NCI-H526 treated with DMSO at 0.1 percent for 48 hours (cell line): ENCODE measurements at places on chromosomes 13 and 19.
A peak's percentile ranks its signal among the peaks of the same experiment; 100 is the strongest.

DNA sequence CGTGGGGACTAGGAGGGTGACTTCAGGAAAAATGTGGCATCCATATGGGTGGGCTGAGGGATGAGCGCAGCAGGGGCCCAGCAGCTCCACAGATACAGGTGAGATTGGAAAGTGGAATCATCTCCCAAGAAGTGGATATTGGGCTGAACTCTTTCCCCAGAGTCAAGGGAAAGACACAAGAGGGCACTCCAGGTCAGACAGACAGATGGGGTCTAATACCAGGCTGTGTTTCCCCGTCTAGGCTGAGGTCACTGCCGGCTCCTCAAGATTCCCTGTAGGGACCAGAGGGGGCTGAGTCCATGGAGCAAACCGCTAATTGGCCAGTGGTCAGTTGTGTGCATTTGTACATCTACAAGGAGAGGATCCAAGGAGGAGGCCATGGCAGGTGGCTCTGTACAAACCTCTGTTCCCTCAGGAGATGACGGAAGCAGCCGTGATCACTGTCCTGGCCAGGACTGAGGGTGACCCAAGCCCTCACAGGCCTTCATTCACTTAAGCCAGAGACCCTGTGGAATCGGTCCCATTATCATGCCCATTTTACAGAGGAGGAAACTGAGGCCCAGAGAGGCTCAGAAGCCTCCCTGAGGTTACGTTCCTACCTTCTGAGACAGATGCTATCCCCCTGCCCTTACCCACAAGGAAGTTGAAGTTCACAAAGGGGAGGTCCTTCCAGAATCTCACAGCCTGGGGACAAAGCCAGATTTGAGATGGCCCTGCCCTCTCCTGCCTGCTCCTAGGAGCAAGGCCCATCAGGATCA, 14.9 kb upstream of the IGLON5 start:
- no peak for DNase-seq

DNA sequence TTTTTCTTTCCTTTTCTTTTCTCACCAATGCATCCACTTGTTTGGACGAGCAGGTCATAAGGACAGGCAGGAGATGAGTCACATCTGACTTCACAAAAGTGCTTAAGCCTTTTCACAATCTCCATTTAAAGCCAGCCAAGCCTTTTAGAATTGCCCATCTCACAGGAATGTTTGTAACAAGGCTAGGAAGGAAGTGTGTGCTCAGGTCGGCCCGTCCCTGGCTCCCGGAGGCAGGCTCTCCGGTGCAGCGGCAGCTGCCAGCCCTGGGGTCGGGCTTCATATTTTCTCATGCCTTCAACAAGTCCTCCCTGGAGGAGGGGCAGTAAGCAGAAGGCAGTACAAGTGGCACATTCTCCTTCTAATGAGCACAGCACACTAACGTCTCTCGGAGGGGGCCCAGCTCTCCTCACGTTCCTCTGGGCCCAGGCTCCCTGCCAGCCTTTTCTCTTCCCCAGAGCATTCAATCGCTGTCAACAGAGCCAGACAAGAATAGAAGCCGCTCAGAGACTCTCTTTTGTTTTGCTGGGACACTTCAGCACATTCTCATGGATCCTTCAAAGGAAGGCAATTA, 180.5 kb downstream of the COL4A1 start:
- no peak for DNase-seq

- DNase-seq = no peak
Measured at GRCh38 chr19:30118760-30119159, 176.7 kb downstream of the URI1 start.

DNA sequence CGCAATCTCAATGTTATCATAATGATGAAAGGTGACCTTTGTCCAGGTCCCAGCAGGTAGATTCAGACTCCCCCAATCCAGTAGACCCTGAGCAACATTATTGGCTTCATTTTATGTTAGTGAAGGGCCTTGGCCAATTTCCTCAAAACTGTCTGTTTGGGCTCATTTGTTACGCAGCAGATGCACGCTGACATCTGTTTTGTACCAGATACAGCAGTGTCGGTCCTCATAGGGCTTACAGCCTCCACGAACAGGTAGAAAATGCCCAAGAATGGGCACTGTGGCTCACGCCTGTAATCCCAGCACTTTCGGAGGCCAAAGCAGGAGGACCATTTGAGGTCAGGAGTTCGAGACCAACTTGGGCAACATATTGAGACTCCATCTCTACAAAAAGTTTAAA, 13.1 kb upstream of the NMRK2 start:
- no peak for DNase-seq

- DNase-seq = no peak
Measured at GRCh38 chr19:19176950-19177349, 6.9 kb upstream of the MEF2B start.

DNA sequence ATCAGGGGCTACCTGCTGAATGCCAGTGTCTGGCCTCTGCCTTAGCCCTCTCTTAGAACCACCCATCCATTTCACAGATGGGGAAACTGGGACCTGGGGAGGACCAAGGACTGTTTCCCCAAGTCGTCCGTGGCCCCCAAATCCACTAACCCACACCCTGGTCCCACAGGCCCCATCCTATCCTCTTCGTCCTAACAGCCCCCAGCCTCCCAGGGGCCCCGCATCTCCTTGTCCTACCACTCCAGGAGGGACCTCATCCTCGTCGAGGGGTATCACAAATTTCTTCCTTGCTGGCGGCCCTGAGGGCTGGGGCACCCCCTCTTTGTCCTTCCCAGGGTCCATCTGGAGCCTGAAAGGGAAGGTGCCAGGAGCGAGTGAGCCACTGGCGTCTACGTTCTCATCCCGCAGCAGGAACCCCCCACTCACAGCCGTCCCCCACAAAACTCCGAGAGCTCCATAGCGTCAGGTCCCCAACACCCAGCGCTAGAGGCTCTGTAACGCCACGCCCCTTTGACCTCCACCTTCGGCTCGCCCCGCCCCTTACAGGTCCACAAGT, 606 bp downstream of the ERCC1 start:
- no peak for DNase-seq

DNA sequence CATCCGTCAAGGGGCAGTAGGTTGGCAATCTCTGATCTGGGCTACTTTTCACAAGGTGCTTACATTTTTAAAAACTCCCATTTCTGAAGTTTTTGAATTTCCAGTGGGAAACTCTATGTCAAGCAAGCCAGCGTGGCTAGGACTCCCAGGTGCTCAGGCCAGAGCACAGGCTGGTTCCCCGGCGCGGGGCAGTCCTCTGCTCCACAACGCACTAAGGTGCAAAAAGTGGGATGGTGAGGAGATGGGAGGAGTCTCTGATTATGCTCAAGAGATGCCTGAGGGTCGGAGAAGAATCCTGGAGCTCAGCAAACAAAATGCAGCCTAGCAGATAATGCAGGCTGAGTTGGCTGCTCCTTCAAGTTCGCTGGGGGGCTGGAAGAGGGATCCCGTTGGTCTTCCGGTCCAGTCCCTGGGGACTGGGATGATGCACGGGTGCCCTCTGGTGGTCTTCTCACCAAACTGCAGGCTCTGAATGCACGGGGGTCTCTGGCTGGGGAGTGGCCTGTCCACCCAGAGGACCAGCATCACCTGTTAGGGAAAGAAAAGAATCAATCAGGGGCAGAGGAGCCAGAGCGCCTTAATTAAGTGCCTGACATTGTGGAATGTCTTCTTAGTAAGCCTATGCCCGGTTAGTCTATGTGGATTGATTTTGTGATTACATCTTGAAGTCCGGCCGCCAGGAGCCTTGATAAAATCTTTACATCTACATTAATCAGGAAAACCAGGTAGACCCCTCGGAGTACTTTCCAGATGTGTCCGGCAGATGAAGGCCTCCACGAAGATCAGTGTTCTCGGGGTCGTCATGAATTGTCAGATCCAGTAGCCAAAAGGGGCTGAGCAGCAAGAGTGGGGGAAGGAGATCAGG, 244.4 kb upstream of the MAB21L1 start:
- DNase-seq = peak; percentile 21

DNA sequence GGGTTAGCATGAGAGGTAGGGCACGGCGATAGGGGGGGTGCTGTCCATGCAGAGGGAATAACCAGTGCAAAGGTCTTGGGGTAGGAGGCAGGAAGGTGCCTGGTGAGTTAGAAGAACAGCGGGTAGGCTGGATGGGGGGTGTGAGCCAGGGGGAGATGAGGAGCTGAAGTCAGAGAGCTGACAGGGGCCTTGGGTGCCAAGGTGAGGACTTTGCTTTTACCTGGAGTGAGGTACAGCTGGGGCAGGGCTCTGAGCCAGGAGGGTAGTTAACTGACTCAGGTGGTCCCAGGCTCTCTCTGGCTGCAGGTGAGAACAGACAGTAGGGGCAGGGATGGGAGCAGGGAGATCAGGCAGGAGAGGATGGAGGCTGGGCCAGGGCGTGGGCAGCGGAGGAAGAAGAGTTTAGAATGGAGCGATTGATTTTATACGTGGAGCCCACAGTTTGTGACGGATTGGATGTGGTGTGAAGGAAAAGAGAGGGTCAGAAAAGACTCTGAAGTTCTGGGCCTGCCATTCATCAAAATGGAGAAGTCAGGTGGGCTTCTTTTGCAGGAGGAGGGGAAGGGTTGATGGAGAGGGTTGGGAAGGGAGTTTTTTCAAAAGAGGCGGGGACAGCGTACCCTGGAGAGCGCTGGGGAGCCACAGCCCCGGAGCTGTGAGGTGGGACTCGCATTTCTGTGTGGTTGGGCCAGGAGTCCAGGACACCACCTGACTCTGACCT, 1.2 kb upstream of the GRAMD1A start:
- DNase-seq = no peak

- DNase-seq = no peak
Measured at GRCh38 chr19:39413911-39414608, 1.6 kb downstream of the PLEKHG2 start.

- DNase-seq = no peak
Measured at GRCh38 chr13:44158881-44159632, 214.6 kb upstream of the SERP2 start.

GRCh38 chr19:27762933-27763332, 1450.0 kb downstream of the UQCRFS1 start:
- no peak for DNase-seq

- DNase-seq = no peak
Measured at GRCh38 chr19:2659856-2660432, 42.5 kb downstream of the GNG7 start.

DNA sequence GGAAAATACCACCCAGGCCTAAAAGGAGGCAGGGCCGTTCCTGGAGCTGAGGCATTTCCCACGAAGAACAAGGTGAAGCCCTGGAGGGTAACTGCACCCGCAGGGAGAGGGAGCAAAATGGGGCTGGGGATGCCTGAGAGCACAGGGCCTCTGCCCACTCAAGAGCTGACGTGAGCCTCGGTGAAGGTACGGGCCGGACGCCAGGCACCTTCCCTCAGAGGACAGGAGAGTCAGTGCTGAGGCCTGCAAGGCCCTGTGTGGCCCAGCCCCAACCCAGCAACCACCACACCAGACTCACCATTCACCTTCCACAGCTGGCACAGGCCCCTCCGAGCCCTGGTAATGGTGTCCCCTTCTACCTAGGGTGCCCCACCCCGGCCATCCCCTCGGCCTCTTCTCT, 36.3 kb downstream of the DNMT1 start:
- DNase-seq = no peak

DNA sequence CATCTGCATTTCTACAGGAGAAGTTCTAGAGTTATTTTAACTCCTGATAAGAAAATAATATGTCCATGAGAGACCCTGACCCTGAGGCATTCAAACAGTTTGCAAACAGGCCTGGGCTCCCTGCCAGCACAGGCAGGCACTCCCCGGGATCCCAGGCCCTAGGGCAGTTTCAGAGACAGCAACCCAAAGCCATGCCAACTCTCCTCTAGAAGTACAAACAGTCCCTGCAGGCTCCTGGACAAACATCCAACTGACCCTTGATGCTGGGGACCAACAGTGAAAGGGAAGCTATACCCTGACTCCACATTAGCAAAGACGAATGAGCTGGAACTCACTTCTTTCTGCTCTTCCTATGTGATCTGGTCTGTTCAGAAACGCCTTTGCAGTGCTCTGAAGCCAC, 44.8 kb downstream of the CCDC70 start:
- no peak for DNase-seq

DNA sequence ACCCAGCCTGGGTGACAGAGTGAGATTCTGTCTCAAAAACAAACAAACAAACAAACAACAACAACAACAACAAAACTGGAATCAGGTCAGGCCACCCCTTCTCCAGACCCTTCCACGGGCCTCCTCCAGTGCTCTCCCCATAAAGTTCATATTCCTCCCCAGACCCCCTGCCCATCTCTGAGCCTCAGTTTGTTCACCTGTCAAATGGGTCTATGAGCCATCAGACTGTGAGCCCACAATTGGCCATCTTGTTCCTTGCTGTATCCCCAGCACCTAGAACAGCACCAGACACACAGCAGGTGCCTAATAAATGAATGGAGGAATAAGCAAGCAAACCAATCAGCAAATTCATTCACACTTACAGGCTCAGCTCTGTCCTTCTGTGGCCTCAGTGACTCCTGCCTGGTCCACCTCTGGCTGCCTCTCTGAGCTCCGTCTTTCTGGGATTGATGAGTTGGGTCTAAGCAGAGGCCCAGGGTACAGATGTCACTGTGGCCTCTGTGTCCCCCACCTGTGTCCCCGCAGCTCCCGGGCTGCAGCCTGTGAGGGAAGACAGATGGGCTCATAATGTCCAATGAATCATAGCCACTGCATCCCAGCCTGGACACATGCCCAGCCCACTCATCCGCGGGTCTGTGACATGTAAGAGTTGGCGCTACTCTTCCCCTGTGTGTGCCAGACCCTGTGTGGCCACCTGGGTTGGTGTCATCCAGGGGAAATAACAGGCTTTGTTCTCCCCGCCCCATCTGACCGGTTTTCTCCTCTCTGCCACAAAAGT, 19.6 kb upstream of the PTPRS start:
- no peak for DNase-seq

GRCh38 chr19:38125238-38125637, 98.8 kb downstream of the DPF1 start:
- no peak for DNase-seq

- no peak for DNase-seq
Measured at GRCh38 chr13:76225815-76226489, 589.8 kb downstream of the LMO7 start.

GRCh38 chr19:47109541-47110375, 3.8 kb downstream of the ZC3H4 start:
- peak; percentile 80 for DNase-seq

DNA sequence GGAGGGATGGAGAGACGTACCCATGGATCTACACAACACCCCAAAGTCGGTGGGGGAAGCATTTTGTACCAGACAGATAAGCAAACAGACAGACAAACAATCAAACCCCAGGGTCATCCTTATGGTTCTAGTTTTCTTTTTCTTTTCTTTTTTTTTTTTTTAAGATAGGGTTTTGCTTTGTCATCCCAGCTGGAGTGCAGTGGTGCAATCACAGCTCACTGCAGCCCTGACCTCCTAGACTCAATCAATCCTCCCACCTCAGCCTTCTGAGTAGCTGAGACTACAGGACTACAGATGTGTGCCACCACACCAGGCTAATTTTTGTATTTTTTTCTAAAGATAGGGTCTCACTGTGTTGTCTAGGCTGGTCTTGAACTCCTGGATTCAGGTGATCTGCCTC, 17.9 kb upstream of the FBL start:
- no peak for DNase-seq

DNA sequence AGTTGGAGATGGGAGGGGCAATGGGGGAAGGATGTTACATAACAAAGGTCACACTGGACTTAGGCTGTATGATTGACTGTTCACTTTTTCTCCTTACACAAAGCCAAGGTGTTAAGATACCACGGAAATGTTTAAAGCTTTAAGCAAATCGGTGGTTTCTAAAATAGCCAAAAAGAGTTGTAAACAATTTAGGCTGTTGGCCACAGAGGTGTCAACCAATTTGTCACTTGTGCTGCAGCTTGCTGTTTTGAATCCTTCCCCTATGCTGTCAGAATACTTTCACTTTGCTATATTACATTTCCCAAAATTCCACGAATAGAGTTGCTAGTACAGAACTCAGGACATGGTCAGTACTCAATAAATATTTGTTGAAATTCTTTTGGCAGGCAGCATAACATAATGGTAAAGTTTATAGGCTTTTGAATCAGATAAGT, 149.3 kb downstream of the VWA8 start:
- DNase-seq = no peak

- no peak for DNase-seq
Measured at GRCh38 chr13:33764716-33765115, 53.2 kb upstream of the RFC3 start.
